ENCODE measurements at places on chromosomes 6 and 20.

DNA sequence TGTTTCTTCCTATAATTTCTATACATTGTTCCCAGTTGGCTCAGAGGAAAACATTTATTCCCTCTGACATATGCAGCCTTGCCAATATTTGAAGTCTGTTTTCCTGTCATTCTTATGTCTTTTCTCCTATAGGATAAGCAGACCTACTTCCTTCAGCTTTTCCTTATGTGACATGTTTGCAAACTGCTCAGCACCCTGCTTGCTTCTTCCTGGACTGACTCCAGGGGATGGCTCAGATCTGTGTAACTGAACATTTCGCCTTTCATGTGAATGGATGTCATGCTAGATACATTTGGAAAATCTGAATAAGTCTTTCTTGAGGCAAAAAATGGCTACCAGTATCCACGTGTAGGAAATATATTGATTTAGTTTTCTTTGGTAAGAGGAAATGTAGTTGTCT, 113.2 kb downstream of the CARMIL1 start:
- DNase-seq = no peak

GRCh38 chr20:56454754-56455153, 13.7 kb upstream of the RTF2 start:
- DNase-seq = no peak

- DNase-seq = no peak
These were observed 56.0 kb downstream of the CLIC5 start for GRCh38 chr6:45959534-45960145.

DNA sequence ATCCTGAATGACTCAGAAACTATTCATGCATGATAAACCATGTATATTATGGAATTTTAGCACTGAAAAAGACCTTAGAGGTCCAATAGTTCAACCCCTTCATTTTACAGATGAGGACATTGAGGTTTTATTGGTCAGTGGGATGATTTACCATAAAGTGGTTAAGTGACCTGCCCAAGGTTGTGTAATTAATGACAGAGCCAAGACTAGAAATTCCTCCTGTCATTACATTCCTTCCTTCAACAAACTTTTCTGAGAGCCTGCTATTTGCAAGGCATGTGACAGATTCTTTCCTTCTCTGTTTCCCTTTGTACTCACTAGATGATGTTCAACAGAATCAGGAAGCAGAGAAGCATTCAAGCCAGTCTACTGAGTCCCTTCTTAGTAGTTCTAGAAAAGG, 170.7 kb upstream of the KCNK16 start:
- DNase-seq = no peak

GRCh38 chr6:44730771-44731391, 343.4 kb downstream of the CDC5L start:
- no peak for DNase-seq

GRCh38 chr20:25279403-25279802, 31.5 kb downstream of the PYGB start:
- DNase-seq = no peak

- no peak for DNase-seq
These were observed 328.5 kb upstream of the QKI start for GRCh38 chr6:163085861-163086623.

DNA sequence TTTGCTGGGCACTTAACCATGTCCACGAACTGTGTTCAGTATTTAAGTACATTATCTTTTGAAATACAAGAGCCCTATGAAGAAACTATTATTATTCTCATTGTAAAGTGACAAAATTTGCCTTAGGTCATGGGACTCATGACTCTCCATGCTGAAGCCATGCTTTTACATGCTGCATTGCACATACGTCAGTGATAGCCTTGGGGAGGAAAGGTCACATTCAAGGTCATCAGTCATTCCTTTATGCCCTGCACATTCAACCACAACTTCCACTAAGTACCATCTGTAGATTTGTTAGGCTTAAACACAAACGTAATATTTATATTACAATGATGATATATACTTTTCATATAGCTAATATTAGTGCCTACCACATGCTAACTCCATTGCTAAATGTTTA, 292.7 kb downstream of the TBC1D7 start:
- no peak for DNase-seq

DNA sequence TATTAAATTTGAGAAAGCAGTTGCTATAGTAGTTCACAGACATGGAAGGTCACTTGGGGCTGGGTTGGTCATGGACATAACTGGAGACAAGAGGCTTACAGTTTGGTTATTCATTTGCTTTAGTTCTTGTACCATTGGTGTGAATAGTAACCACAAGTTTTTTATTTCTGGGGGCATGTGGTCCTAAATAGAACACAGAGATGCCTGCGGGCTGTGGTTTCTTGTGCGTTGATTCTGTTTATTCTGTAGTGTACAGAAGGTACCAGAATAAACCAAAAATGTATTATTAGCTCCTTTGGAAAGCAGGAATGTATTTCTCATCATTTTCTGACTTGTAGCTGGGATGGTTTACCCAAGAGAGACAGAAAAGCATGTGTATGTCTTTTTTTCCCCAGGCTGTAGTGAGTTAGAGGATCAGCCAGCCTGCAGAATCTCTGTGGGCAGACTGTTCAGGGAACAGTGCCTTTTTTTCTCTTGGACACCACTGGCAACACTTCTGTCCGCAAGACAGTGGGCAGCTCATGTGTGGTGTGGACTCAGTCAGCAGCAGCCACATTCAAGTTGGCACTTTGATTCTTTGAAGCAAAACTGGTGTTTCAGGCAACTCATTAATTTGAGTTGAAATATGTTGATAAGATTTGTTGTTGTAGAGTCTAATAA, 122.1 kb downstream of the LRRC1 start:
- DNase-seq = no peak

All from Jurkat, Clone E6-1 (cell line).